Left ventricle myocardium superior (tissue), 1 donor: ENCODE measurements at places on chromosomes 11 and 22.

DNA sequence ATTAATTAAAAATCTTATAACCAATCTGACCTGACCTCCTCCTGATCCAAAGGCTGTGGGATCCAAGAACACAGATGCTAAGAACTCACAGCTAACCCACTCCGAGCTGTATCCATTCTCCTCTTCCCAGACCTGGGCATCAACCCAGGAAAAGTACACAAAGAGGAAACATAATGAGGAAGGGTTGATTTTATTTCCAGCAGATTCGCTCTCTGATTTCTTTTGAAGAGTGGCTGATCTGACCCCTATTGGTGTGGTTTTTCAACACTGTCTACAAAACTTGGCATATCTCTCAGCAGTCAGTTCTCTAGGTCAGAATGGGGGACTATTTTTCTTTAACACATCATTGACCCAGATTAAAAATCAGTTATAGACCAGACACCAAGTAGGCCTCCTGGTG lies 201.9 kb upstream of the UBASH3B start:
- no peak for DNase-seq

DNA sequence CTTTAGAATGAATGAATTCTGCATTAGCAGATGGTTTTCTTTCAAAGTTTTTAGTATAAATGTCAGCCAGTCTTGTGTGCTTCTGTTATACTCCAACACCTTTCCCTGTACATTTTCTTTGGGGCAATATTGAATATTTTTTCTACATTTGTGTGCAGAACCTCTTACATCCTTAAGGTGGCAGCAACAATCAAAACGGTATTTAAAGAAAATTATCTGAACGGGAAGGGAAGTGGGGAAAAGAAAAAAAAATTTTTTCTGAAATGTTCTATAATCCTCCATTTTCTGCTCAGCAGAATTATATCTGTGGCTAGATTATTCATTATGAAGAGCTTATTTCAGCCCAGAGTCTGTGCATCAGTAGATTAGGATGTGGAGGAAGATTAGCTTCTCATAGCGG lies 347.3 kb upstream of the RAG2 start:
- no peak for DNase-seq

- peak; percentile 36 for DNase-seq
Observed at GRCh38 chr22:31230871-31231621, 18.9 kb downstream of the LIMK2 start.

DNA sequence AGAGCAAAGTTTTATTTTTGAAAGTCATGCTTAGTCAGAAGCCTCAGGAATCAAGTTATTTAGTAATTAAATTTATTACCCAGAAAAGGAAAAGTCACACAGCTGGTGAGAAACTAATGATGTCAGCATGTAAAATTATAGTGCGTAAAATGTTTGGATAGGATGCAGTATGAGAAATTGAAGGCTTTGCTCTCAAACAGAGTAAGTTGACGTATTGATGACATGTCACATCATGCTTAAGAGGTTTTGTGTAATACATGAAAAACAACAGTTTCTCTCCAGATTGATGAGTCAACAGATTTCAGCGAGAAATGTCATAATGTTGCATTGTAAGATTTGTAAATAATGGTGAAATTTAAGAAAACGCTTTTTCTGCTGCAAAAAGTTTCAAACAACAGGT lies 769.8 kb downstream of the METTL15 start:
- no peak for DNase-seq

DNA sequence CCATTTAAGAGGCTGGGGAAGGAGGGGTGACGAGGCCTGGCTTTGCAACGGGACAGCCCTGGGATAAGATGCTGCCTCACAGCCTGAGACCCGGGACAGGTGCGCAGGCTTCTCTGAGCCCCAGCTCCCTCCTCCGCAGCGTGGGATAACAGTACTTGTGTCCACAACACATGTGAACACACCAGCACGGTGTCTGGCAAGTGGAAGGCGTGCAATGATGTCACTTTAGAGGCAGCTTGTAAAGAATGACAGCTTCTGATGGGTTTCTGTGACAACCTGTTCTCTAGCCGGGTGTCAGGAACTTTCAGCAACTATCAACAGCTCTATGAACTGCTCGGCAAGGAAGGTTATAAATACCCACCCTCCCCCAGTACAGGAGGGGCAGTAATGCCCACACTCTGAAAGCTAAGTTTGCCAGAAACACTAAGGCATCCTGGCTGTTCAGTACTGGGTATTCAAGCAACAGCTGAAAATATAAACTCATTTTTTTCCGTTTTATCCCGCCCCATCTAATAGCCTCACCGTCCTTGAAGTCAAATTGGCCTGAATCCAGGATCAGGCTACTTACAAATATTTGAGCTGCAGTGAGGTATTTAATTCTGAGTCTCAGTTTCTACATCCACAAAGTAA lies 59.7 kb downstream of the MYH9 start:
- peak; percentile 74 for DNase-seq

DNA sequence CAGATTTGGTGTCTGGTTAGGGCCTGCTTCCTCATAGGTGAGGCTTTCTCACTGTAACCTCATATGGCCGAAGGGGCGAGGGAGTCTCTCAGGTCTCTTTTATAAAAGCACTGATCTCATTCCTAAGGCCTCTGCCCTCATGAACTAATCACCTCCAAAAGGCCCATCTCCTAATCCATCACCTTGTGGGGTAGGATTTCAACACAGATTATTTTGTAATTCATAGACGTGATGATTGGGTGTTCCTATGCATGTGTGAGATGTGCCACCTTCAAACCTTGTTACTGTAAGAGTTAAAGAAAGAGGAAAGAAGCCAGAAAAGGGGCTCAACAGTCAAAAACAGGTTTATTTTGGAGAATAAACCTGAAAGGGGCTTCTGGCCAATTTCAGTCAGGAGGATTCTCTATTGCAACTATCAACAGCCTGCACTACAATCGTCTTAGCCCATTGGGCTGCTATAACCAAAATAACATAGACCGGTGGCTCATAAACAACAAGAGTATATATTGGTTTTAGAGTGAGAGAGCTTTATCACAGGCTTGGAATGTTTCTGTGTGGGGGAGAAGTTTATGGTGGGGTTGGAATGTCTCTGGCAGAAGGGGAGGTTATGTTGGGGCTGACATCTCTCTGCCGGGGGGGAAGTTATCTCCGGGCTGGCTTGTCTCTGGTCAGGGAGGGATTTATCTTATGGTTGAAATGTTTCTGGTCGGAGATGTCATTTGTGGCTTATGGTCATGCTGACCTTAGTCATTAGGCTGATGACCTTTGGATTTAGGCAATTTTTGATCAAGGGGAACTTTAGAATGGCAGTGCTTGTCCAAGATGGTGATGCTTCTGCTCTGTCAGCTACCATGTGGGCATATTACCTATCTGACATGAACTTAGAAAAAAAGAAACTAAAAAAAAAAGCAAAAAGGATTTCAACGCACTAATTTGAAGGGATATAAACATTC lies 35.1 kb downstream of the CSF2RB start:
- DNase-seq, result no peak

GRCh38 chr11:111829185-111829968 lies 42.0 kb downstream of the ALG9 start:
- no peak for DNase-seq

DNA sequence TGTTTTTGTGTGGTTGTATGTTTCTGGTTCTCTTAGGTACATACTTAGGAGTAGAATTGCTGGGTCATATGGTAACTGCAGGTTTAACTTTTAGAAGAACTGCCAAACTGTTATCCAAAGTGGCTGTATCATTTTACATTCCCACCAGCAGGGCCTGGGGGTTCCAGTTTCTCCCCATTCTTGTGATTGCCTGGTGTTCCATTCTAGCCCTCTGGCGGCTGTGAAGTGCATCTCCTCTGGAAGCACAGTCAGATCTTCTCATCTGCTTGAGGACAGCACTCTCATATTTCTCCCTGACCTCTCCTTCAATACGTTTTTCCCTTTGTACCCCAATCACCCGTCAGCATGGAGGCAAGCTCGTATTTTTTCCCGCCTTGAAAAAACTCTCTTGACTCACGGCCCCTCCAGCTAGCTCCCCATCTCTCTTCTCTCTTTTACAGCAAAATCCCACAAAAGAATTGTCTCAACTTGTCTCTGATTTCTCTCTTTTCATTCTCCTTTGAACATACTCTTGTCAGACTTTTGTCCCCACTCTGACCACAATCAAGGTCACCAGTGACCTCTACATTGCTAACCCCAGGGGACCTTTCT lies 56.8 kb upstream of the THY1 start:
- no peak for DNase-seq

DNA sequence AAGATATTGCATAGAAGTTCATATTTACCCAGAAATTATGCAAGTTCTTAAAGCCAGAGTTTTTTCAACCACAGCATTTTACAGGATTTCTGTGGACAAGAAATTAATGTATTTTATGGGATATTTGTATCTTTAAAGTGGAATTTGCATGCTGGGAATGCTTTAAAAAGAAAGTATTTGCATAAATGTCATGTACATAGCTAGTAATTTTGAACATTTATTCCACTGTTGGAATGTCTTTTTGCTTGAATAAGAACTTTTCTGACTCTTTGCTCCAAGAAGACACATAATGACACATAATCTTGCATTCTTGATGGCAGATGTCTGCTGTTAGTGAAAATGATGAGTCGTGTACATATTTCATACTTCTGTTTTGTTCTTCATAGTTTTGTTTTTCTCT lies 66.6 kb downstream of the ATXN10 start:
- no peak for DNase-seq

DNA sequence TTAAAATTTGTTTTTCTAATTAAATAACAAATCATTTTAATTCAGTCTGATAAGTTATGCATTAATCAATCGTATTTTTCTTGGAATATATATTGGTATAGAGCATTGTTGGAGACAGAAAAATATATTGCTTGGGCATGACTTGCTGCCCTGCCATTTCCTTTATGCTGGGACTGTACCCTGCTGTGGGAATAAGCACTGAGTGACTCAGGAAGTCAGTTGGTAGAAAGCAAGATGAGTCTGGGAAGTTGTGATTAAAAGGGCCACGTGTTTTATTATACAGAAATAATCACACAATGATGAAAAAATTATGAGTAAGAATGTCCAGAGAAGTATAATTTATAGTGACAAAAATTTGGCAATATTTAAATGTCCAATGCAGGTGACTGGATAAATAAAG lies 139.5 kb downstream of the KIF18A start:
- DNase-seq, result no peak

- peak; percentile 10 for DNase-seq
Observed at GRCh38 chr11:71502871-71503435, 24.1 kb upstream of the KRTAP5-7 start.

DNA sequence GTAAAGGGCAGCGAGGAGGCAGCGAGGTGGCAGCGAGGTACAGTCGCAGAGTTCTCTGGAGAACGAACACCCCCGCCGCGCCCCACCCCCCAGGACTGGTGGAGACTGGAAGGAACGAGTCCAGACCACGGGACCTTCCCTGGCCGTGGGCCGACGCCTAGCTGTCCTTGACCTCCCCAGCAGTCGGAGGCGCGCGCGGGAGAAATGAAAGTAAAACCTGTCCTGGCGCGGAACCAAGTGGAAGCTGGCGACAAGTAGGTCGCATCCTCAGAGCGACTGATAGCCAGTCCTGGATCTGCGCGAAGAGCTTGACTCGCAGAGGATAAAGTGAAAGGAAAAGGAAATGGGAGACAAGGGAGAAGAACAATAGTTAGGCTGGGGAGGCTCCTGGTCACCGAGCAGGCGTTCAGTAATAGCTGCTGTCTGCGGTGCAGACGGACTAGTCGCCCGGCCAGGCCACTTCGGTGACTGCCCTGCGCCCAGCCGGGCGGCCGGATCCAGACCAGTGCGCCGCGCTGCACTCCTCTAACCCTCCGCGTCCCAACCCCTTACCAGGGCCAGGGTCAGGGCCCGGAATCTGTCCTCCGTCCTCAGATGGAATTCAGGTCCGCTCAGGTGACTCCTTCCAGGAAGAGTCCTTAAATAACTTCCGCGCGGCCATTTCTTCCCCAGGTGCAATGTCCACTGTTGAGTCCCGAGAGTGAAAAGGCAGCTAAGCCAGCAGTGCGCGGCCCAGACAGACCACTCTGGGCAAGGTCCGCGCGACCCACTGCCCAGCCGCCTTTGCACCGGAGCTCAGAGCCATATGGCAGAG lies 1.9 kb upstream of the ADM start:
- DNase-seq, result peak; percentile 93

- no peak for DNase-seq
Observed at GRCh38 chr11:35947437-35947836, 3.6 kb downstream of the LDLRAD3 start.

- no peak for DNase-seq
Observed at GRCh38 chr22:42948294-42948693, 66.7 kb downstream of the PACSIN2 start.

DNA sequence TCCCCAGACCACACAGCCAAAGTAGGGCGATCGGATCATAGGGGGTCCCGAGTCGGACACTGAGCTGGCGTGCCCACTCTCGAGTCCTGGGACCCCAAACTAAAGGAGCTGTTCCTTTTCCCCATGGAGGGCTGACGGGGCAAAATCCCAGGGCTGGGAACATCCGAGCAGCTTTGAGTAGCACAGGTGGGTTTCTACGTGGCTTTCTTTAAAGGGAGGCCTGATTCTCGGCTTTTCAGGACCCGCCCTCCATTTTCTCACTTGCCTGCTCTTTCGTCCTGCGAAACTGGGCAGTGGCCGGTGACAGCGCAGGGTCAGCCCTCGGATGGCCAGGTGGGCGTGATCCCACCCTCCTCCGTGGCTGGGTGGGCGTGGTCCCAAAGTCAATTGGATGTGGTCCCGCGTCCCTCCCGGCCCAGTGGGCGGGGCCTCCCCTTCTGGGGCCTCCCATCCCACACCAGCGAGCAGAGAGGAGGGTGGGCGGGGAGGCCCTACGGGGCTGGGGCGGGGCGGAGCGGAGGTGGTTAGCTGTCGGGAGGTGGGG lies 17.5 kb upstream of the TXNRD2 start:
- peak; percentile 89 for DNase-seq

DNA sequence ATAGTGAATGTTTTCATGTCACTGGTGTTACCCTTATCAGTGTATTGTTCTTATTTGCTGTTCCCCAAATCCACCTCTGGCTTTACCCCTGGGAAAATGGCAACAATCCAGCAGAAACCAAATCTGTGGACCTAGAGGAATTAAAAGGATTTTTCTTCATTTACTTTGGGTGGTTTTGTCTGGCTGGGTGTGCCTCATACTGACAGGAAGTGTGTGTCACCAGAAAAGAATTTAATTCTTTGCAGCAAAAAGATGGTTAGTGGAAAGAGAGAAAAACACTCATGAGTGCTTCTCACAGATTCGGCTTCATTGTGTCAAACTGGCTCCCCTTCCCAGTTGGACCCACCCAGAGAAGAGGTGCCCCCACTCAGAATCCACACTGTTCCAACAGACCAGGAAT lies 38.9 kb downstream of the FZD4 start:
- no peak for DNase-seq

GRCh38 chr11:60363542-60364470 lies 14.5 kb upstream of the MS4A7 start:
- DNase-seq, result no peak
